ENCODE measurements at places on chromosomes 7 and 10. TPM values are rescaled to one million over a fixed set of nuclear protein-coding genes. Genes with fewer than 3 reads are reported as not detected.

Gene VGF
- not detected for total RNA-seq

Gene SFXN3
- total RNA-seq: 28.8 TPM

Gene PKD1L1
- 0.09 TPM for total RNA-seq

Gene SEPTIN14
- total RNA-seq: not detected

Gene TEX47
- total RNA-seq: not detected

Gene FLNC
- 0.14 TPM for total RNA-seq

Gene ABCC2
- 0.87 TPM for total RNA-seq

Gene SOSTDC1
- not detected for total RNA-seq

Gene SORBS1
- total RNA-seq: 0.13 TPM

Gene AGR3
- total RNA-seq: not detected

Gene MUC12
- 0.54 TPM for total RNA-seq

Gene UPP1
- 93.3 TPM for total RNA-seq

Gene INHBA
- total RNA-seq: not detected

Measured in activated CD8-positive, alpha-beta T cell treated with anti-CD3 and anti-CD28 coated beads for 36 hours (primary cell).